ENCODE measurements at places on chromosomes 11 and 22.

DNA sequence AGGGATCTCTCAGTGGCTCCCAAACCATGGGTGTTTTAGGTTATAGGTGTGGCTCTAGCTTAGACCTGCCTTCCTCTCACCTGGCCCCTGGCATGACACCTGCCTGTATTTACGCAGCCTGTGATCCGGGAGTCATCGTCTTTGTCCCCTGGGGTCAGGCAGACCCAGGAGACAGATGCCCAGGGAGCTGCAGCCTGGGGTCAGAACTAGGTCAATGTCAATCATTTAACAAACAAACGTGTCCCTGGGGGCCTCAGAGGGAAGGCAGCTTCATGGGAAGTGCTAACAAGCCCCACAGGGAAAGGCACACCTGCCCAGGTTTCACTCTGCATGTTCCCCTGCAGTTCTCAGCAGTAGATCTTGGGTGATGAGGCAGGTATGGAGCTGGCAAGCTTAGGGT is 12.0 kb downstream of the BACE1-AS start:
- no peak for DNase-seq

DNA sequence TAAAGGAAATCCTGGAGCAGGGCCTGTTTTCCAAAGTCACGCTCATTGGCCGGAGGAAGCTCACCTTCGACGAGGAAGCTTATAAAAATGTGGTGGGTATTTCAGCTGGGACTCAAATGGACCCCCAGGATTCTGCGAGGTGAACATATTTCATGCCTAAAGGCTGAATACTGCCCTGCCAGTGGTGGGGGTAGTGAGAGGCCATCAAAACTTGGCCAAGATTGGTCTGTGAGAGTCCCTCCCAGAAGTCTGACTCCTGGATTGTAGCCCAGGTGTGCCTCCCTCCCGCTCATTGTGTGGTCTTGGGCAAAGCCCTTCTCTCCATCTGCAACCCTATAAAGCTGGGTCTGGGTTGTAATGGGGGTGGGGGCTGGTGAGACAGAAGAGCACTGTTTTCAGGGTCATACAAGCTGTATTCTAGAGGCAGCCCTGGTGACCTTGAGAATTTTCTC is 853 bp downstream of the HTATIP2 start:
- no peak for DNase-seq

DNA sequence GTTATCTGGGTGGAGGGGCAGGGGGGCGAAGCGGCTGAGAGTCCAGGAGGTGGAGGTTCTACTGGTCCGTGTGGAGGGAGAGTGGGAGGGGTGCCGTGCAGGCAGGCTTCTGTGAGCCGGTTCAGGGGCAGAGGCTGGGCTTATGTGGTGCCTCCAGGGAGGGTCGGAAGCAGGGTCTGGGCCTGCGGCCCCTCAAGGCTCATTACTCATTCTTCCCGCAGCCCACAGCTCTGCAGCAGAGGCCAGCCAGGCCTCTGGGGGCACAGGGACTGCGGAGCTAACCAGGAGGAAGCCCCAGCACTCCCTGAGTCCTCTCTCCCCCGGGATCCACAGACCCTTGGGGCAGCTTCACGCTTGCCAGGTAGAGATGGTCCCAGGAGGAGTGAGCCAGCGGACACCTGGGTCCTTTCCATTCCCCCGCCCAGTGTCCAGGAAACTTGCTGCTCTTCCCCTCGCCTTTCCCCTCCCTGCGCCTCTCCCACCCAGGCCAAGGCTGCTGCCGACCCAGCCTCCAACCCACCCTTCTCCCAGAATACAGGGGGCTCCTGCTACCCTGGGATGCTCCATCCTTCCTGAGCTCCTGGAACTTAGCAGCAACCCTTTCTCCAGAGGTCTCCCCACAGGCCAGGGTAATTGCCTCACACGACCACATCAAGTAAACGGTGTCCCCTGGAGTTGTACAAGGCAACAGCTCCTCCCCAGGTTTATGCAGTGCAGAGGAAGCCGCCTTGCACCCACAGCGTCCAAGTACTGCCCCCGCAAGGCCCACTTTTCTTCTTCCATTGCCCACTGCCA is 6.3 kb downstream of the NRXN2 start:
- DNase-seq: no peak

- no peak for DNase-seq
Measured at GRCh38 chr11:78078218-78079167, 1.2 kb downstream of the NDUFC2 start.

- no peak for DNase-seq
Measured at GRCh38 chr11:90223248-90223585, 368 bp upstream of the CHORDC1 start.

GRCh38 chr22:25208743-25209505 is 9.3 kb downstream of the CRYBB3 start:
- DNase-seq: no peak

GRCh38 chr11:117420143-117420485 is 92.5 kb downstream of the CEP164 start:
- DNase-seq: no peak

GRCh38 chr11:99275521-99275920 is 254.8 kb downstream of the CNTN5 start:
- no peak for DNase-seq

DNA sequence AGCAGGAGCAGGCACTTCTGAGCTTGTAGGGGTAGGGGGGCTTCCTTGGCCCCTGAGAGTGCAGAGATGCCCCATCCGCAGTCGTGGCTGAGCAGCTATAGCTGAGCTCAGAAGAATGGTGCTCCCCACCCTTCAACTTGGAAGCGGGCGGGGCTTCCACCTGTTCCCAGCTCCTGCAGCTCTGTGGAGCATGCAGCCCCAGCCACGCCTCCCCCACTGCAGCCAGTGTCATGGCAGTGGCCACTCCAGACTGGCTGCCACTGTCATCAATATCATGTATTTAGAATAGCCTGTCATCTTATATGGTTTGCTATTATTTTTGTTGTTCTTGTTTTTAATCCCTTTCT is 213.1 kb downstream of the LRRC4C start:
- DNase-seq: no peak

DNA sequence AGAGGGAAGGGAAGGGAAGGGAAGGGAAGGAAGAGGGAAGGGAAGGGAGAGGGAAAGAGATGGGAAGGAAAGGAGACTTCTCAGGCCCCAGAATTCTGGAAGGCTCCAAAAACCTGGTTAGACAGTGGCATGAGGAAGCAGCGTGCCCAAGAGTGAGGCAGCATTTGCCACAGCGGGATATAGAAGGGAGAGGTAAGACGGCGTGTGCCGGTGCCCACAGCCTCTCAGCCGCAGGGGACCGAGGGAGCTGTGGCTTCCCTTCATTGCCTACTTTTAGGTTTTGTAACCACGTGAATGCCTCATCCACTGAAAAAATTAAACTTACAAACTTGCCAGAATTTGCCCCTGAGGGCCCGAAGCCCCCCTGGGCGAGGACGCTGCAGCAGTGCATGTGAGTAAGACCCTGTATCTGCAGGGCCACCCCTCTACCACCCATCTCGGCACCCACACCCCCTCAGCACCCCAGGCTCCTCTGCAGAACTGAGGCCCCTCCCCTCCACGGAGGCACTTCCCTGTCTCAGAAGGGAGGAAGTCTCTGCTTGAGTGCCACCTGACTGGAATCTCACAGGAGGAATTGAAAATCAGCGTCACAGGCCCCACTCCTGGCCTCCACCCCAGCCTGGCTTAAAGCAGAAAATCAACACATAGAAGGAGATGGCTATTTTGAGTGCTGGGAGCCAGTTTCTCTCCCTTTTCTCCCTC is 58.1 kb downstream of the LINC01488 start:
- DNase-seq: no peak

GRCh38 chr22:21451545-21452520 is 15.4 kb upstream of the TMEM191C start:
- DNase-seq: no peak

- no peak for DNase-seq
Measured at GRCh38 chr11:10800292-10800691, 8.4 kb downstream of the EIF4G2 start.

GRCh38 chr11:64409278-64409677 is 50.3 kb downstream of the RPS6KA4 start:
- no peak for DNase-seq

GRCh38 chr11:84681456-84681855 is 945.7 kb downstream of the DLG2 start:
- no peak for DNase-seq

- no peak for DNase-seq
Measured at GRCh38 chr11:125448136-125448535, 47.9 kb downstream of the FEZ1 start.

DNA sequence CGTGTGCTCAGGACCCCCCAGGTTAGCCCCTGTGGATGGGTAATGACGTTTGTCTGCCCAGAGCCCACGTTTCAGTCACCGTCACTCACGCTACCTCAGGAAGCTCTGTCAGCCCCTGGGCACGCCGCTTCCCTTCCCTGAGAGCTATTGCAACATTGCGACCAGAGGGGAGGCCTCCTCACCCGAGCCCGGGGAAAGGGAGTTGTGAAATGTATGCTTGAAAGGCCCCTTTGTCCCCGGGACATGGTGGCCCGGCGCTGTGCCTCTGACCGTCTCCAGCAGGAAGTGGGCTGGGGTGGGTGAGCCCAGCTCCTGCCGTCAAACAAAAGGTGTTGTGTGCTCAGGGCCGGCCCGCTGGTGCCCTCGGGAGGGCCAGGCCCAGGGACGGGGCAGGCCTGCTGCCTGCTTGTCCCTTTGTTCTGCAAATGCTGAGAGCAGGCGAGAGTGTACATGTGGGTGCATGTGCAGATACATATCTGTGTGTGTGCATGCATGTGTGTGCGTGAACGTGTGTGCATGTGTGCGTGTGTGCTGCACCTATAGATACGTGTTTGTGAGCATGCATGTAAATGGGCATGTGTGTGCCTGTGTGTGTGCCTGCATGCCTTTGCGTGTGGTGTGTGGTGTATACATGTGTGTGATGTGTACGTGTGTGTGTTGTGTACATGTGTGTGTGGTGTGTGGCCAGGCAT is 1125.0 kb downstream of the BRD1 start:
- DNase-seq: no peak

GRCh38 chr11:36807871-36808270 is 209.8 kb upstream of the RAG2 start:
- no peak for DNase-seq

DNA sequence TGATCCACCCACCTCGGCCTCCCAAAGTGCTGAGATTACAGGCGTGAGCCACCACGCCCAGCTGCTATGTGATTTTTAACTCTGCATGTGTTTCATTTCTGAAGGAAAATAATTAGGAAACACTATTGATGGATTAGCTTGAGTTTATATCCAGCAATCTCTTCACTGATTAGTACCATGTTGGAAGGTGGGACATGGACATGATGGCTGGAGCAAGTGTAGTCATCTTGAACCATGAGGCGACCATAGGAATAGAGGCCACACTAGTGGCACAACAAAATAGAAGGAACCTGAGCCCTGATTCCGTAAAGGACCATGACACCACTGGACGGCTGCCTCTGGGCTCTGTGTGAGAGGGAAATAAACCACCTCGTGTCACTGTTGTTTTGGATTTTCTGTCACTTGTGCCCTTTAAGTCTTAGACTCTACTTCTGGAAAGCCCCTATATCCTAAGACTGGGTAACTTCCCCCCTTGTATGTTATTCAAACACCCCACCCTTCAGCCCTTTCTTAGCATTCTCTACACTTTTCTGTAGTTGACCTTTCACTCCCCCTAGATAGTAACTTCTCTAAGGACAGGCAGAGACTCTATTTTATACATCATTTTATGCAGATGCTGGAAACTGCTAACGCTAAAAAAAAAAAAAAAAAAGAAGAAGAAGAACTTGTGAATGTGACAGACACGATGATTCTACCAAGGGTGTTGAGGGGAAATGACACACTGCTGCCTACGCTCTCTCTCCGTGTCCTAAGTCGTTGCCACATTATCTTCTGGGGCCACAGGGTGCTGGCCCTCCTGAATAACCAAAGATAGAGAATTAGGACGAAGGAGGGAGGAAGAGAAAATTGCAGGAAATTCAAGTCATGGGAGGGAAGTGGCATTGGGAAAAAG is 2.7 kb upstream of the VPS37C start:
- no peak for DNase-seq

DNA sequence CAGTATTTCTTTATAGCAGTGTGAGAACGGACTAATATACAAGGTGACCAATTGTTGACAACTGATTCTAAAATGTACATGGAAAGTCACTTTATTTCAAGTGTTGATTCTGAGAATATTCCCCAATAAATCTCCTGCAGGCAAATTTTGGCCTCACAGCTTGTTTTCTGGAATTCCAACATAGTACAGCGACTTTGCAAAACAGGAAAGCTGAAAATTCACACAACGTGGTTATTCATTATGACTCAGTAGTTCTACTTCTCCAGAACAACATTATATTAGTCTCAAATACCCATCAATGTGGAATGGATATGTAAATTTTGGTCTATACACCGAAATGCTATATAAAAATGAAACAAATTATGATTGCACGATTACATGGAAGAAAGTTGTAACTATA is 22.5 kb upstream of the OR5AN1 start:
- no peak for DNase-seq

- DNase-seq: peak; percentile 60
Measured at GRCh38 chr11:118342503-118343161, at the start of gene CD3D. Gene CD3D (minus strand): TSS chr11:118342705. CDS start chr11:118342607, 98 bp downstream.

GRCh38 chr22:37218399-37218770 is 6.1 kb upstream of the SSTR3 start:
- DNase-seq: no peak

GRCh38 chr22:38786631-38787030 is 7.3 kb downstream of the DNAL4 start:
- no peak for DNase-seq

DNA sequence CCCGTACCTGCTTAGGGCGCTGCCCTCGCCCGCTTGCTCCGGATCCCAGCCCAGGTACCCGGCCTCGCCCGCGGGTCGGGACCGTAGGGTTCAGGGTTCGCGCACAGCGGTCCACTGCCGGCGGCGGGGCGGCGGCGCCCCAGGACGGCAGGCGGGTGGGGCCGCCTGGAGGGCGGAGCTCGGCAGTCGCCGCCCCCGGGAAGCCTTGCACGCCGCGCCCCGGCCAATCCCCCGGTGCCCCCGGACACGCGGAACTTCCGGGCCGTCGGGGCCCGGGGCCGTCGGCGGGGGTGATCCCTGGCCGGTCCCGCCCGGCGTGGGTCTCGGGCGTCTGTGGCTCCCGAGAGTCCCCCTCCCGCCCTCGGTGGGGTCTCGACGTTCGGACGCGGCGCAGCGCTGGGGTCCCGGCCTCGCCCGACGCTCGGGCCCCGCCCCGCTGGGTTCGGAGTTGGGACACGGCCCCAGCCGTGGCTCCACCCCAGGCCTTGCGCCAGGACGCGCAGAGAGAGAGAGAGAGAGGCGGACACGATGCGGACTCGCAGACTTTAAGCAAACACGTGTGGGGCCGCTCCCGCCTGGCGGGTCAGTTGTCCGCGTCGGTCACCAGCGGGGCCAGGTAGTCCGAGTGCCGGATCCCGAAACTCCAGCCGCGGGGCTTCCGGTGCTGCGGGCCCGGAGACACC is at the start of gene TYMP:
TSS of gene TYMP (minus strand) at position 116 of the 683 bp plus-strand sequence. CDS start 303 bp downstream, outside the sequence.
- DNase-seq: peak; percentile 71

DNA sequence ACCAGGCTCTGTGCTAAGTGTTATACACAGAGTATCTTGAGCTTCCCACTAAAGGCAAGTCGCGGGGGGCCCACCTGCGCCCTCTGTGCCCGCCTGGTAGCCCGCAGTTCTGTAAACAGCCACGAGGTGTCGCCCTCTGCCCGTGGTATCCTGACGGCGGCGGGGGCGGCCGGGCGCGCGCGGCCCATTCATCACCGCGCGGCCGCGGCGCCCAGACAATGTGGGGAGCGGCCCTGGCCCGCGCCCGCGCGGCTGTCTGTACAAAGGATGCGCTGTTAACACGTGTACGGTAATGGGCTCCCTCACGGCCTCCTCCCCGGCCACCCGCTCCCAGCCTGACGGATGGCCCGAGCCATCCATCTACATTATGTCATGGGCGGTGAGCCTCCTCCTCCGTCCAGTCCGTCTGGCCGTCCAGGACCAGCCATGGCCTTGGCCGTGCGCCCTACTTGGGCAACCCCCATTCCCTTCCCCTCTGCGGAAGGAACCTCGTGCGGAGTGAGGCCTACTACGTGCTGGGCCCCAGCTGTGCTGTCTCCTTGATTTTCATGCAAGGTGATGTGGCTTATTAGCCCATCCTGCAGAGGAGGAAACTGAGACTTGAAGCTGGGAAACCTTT is 99.4 kb downstream of the MIAT start:
- peak; percentile 53 for DNase-seq

All from stimulated activated CD4-positive, alpha-beta T cell treated with anti-CD3 and anti-CD28 coated beads, Interleukin-4, amount 100 ng/mL, for 48 hours (primary cell).